CD4-positive, alpha-beta T cell treated with Interleukin-17A for 1 hour (primary cell): ENCODE measurements at places on chromosomes 11 and 22.

DNA sequence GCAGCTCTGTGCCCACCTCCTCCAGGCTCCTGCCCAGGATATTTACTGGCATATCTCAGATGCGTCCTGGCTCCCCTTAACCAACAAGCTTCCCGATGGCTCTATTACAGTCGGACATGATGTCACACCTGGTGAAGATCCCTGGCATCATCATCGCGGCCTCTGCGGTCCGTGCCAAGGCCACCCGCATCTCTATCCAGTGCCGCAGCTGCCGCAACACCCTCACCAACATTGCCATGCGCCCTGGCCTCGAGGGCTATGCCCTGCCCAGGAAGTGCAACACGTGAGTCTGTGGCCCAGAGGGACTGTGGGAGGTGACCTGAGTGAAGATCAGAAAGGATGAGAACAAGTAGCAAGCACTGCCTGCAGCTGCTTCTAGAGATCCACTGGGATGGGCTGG lies 6.5 kb downstream of the MCM5 start:
- no peak for DNase-seq

GRCh38 chr22:39382410-39382809 lies 17.2 kb upstream of the TAB1 start:
- no peak for DNase-seq

- DNase-seq = no peak
Measured at GRCh38 chr11:115759622-115760460, 255.6 kb upstream of the CADM1 start.

DNA sequence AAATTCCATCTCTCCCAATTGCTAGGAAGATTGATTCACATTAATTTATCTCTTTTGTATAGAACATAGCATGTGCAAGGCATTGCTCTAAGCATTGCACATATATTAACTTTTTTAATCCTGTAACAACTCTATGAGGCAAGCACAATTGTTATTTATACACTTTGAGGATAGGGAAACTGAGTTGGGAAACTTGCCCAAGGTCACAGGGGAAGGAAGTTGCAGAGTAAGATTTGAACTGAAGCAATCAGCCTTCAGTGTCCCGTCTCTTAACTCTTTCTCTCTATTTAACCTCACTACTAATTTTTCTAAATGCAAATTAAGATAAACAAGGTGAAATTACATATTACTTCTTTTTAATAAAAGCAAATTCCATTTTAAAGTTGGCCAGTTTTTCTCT lies 22.2 kb downstream of the OR56B4 start:
- DNase-seq = no peak

GRCh38 chr11:39365809-39366436 lies 2093.5 kb downstream of the LRRC4C start:
- no peak for DNase-seq

GRCh38 chr11:41306431-41306830 lies 153.0 kb downstream of the LRRC4C start:
- DNase-seq = no peak

DNA sequence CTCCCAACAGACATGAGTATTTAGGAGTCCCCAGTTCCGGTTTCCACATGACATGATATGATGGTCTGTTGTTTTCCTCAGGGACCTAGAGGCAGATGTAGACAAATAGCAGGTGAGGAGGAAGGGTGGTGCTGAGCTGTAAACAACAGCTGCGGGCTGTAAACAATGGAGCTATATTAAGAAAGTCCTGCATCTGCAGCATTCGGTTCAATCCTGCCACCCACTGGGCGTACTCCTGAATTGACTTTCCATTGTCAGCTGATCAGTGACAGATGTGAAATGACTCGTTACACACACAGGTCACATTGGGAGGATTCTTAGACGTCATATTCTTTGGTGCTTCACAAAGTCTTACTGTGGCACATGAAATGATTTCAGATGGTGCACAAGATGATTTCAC lies 26.8 kb upstream of the RAG1 start:
- DNase-seq = peak; percentile 40

- DNase-seq = no peak
Measured at GRCh38 chr11:59225017-59225416, 12.3 kb upstream of the MPEG1 start.

- no peak for DNase-seq
Measured at GRCh38 chr11:9095421-9095820, 4.0 kb upstream of the SCUBE2 start.

DNA sequence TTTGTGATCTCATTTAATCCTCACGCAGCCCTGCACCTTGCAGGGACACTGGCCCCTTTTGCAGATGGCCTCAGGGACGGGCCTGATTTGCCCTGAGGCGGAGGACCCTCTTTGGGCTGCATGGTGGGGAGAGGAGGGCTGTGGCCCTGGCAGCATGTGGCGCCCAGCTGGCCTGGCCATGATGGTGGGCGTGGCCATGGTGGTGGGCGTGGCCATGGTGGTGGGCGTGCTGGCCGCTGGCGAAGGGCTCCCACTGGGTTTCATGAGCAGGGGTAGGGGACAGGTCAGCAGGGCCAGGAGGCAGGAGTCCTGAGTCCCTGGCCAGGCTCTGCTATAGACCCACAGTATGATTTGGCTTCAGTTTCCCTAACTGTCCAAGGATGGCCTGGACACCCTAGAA lies 13.1 kb downstream of the WNT11 start:
- DNase-seq = no peak

GRCh38 chr11:1771273-1771672 lies 7.5 kb upstream of the CTSD start:
- DNase-seq = no peak

DNA sequence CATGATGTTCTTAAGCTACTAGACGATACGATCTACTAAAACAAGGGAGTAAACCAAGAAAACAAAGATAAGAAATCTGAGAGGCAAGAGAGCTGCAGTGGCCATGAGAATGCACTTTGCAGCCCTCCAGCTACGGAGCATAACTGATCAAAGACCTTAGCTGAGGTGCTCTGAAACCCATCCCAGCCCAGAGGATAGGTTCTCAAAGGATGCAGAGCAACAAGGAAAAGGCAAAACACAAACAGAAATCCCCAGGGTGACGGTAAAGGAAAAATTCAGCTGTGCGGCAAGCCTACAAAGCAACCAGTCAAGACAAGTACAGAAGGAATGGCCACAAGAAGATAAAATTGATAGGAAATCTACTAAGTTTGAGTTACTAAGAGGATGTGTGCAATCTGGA lies 32.5 kb upstream of the CFAP300 start:
- DNase-seq = no peak

DNA sequence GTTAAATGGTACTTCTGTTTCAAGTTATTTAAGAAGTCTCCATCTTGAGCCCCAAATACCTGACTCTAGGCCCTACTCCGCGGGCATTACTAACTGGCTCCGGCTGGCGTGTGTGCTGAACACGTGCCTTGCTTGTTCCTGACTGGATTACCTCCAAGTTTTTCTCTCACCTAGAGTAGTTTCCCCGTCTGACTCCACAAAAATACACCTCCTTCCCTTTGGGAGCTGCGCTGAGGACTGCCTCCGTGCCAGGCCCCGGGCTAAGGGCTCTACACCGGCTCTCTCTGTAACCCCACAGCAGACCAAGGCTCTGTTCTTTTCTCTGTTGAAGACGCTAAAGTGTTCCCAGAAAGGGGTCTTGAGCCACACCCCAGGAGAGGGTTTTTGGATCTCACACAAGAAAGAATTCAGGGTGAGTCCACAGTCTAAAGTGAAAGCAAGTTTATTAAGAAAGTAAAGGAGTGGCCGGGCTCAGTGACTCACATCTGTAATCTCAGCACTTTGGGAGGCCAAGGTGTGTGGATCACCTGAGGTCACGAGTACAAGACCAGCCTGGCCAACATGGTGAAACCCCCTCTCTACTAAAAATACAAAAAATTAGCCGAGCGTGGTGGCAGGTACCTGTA lies 61.8 kb downstream of the ANO1 start:
- DNase-seq = no peak

DNA sequence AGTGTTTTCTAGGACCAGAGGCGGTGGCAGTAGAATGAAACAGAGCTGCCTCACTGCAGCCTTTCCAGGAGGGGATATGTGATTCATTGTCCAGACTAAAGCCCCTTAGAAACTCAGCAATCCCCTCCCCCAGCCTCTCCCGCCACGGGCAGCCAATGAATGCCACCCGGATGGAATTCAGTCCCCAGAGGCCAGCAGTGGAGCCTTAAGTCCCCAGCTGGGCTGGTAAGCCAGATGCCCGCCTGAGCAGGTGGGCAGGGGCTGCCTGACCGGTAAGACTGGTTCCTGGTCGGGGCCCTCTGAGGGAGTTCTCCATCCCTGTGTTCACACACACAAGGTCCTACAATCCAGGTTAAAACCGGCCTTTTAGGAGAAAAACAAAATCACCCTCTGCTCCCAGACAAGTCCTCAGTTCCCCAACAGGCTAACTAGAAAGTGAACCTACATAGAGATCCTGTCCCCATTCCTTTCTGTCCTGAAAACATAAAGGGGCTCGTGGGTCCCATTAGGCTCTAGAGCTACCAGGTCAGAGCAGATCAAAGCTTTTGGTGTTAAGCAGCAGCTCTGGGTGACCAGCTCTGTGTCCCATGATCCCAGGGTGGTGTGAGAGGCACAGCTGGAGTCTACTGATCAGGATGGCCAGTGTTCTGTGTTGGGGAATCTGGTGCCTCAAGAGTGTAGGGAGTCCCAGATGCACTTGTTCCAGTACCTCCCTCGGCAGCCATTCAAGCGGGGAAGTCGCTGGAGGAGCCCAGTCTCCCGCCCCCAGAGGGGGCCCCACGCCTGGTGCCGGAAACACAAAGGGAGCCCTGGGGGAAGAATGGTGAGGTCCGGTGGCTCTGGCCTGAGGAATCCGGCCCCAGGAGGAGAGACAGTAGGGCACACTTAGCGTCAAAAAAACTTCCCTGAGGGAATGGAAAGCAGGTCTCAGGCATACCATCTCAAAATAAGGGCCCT lies 2.6 kb downstream of the PATZ1 start:
- DNase-seq = peak; percentile 4

- no peak for DNase-seq
Measured at GRCh38 chr11:97683733-97684132, 1293.9 kb downstream of the JRKL start.

DNA sequence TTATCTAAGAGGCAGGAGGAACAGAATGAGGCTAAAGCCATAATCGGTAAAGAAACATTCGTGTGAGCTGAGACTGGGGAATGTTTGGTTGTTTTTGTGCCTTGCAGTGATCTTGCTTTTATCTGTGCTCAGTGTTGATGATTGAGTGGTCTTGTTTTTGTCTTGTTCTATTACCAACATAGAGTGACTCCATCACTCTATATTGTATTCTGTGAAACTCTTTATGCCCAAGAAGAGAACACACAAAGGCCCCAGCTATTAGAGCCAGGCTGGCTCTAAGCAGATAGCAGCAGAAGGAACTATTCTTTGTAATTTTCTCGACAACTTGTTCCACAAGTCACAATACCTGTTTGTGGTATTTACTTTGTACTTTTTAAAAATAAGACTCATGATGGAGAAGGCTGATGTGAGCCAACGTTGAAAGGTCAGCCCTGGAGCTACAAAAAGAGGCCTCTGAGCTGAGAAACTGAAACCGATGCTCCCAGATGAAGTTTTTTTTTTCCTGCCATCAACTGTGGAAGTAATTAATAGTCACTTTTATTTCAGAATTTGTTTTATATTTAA lies 68.4 kb downstream of the LARGE1 start:
- no peak for DNase-seq

DNA sequence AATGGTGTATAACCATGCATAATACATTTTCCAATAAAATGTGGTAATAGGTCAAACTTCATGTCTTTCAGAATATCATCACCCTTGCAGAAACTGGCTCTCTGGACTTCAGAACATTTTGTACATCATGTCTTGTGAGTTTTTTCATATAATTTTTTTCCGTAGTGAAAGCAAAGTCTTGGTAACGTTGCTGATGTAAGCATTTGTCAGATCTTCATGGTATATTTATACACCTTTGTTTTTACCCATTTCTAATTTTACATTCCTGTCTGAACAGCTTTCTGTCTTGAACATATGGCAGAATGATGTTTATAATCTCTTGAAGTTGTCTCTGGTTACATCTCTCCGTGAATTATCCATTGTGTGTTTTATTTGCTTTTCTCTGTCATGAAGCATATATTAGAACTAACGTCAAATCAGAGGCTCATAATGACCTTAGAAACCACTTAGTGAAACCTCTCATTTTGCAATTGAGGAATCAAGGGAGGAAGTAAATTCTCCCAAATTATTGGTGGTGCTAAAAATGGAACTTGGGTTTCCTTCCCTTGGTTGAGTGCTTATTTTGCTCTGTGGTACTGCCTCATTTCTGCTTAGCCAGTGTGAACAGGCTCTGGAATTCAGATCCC lies 37.4 kb downstream of the CSRP3 start:
- DNase-seq = no peak

GRCh38 chr22:50717709-50718351 lies 20.2 kb upstream of the ACR start:
- DNase-seq = no peak

- DNase-seq = no peak
Measured at GRCh38 chr11:57251491-57252104, 14.5 kb upstream of the APLNR start.

DNA sequence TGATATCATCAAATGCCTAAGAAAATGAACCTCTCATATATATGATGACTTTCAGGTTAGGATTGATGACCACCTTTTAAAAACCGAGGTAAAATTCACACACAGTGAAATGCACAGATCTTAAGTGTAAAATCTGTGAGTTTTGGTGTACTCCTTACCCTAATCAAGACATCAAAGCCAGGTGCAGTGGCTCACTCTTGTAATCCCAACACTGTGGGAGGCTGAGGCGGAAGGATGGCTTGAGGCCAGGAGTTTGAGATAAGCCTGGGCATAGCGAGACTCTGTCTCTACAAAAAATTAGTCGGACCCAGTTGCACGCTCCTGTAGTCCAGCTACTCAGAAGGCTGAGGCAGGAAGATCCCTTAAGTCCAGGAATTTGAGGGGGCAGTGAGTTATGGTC lies 140.4 kb downstream of the UVRAG start:
- DNase-seq = no peak

GRCh38 chr11:1419811-1420210 lies 30.1 kb downstream of the BRSK2 start:
- DNase-seq = no peak

DNA sequence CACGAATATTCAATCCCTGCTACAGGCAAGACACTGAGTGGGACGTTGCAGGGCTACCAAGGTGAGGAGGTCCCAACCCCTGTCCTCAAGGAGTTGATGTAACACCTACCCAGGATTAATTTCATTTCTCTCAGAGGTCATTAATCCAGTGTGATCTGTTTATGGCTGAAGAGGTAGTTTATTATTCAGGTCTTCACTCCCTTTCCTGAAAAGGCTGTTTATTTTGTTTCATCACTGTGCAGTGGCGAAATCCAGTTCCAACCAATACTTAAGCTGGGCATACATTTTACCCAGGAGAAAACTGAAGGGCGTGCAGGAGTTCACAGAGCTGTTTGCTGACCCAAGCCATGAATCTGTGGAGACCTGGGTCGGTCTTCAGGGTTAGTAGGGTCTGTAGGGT lies 2.7 kb upstream of the PTPRJ start:
- no peak for DNase-seq

- DNase-seq = peak; percentile 10
Measured at GRCh38 chr22:23856721-23857605, 712 bp upstream of the SLC2A11 start.

- DNase-seq = no peak
Measured at GRCh38 chr11:105260976-105261375, 121.4 kb upstream of the CARD18 start.
